Activated naive CD4-positive, alpha-beta T cell (primary cell): ENCODE measurements at places on chromosomes 1 and 21.

DNA sequence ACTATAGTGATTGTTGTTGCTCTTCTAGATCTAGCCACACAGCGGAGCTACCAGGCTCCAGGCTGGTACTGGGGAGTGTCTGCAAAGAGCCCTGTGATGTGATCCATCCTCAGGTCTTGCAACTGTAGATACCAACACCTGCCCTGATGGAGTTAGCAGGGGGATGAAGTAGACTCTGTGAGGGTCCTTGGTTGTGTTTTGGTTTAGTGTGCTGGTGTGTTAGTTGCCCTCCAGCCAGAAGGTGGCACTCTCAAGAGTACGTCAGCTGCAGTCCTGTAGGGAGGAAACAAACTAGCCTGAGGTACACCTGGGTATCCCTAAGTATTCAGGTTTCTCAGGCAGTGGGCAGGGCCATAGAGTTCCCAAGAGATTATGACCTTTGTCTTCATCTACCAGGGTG lies 81.2 kb upstream of the TMPRSS2 start:
- no peak for DNase-seq

DNA sequence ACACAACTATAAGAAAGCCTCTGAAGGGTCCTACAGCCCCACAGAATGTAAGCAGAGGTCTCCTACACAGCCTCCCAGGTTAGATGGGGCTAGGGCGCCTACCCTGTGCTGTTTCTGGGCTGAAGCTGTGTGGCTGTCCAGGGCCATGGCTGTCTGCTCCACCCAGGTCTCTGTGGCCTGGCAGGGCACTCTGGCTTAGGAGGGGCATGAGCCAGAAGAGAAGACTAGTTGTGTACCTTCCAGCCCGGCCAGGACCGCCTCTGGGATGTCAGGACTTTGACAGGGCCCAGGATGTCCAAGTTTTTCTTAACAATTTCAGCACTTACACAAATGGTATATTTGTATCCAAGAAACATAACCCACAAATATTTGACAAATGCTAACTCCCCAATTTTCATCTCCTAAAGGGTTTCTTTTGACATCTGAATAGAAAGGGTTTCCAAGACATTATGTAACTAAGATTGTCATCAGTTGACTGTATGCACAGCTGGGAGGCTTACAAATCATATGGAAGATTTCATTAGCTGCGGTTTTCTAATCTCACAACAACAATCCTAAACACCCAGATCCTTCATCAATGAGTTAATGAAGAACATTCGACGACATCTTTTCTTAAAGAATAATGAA lies 80.5 kb downstream of the HSF2BP start:
- no peak for DNase-seq

- DNase-seq = no peak
Observed at GRCh38 chr1:114330451-114330983, 176.8 kb upstream of the SYT6 start.

DNA sequence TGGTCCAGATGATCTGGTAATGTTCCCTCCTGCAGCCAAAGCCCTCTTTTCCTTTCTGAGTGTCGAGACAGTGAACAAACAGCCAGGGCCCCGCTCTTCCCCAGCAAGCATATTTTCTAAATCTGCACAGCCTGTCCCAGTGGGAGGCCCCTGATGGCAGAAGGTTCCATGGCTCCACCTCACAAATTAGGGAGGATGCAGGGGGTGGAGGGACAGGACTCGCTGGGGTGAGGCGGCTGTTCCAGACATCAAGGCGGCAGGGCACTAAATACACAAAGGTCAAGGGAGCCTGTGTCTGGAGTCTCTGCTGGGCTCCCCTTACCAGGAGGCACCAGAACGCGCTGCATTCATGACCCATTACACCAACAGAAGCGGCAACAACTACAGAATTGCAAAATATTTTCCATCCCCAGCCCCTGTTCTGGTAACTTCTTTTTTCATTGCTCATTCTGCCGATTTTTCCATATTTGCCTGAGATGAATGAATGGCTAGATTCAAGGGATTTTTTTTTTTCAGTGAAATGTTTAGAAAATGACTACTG lies 27.0 kb upstream of the PRELP start:
- DNase-seq = no peak

GRCh38 chr1:31487143-31487542 lies 74.1 kb downstream of the SERINC2 start:
- DNase-seq = no peak

DNA sequence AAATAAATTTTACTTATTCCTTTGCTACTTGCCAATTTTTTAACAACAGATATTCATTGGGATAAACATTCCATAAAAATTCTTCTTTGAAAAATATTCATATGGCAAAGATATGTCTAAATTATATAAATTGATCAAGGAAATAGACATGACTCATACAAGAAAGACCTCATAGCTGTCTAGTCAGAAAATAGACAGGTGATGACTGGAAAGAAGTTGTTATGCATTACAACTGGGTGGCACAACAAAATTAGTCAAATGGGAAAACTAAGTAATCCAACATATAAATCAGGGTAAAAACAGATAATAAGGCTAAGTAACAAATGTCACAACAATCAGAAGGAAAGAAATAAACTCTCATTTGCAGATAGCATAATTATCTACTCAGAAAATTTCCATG lies 92.0 kb downstream of the USH2A start:
- DNase-seq = no peak
